ENCODE measurements at places on chromosomes 3 and 15. TPM values are rescaled to one million over a fixed set of nuclear protein-coding genes. Genes with fewer than 3 reads are reported as not detected.

HYKK gene
- 3.7 TPM for total RNA-seq

CD86 gene
- 3.7 TPM for total RNA-seq

FHIT gene
- total RNA-seq = 4.2 TPM

MED12L gene
- total RNA-seq = 8.9 TPM

QARS1 gene
- 393 TPM for total RNA-seq

LMAN1L gene
- total RNA-seq = not detected

CADPS gene
- 1.0 TPM for total RNA-seq

C3orf70 gene
- 4.2 TPM for total RNA-seq
